Calu3 (cell line): ENCODE measurements at places on chromosomes 3 and 15.

- peak; percentile 39 for DNase-seq
Observed at GRCh38 chr15:68316061-68316804, 38.7 kb downstream of the FEM1B start.

DNA sequence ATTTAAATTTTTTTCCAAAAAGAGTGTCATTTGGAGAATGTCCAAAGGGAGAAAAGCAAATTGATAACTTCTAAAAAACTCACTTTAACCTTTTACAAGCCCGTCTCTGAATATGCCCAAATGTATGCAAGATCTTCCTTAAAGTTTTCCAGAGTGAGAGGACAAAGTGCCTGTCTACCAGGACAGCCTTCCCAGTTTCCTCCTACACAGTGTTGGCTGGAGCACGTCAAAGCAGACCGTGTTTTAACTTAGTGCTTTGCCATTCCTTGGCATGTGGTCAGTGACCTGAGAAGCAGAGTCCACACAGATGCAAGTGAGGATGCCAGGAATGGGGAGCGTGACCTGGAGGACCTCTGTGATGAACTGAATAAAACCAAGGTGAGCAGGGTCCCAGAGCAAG, 245.7 kb downstream of the FAM43A start:
- no peak for DNase-seq

DNA sequence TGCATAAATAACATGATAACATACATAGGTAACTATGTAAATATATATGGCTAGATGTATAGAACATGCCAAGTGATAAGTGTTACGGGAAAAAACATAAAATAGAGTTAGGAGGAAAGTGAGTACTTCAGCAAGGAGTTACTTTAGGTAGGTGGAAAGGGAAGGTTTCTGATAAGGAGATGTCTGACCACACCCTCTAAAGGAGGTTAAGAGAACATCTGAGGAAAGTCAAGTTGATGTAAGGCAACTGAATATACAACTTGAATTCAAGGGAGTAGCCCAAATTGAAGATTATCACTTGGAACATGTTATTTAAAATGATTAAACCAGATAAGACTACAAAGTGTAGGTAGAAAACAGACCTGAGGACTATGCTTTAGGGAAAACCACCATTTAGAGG, 13.8 kb downstream of the PIERCE2 start:
- no peak for DNase-seq

- DNase-seq = no peak
Observed at GRCh38 chr3:51379301-51379700, 5.8 kb upstream of the MANF start.

GRCh38 chr15:70726753-70727152, 36.6 kb downstream of the UACA start:
- no peak for DNase-seq

- no peak for DNase-seq
Observed at GRCh38 chr3:186013312-186013711, 75.5 kb upstream of the TRA2B start.

DNA sequence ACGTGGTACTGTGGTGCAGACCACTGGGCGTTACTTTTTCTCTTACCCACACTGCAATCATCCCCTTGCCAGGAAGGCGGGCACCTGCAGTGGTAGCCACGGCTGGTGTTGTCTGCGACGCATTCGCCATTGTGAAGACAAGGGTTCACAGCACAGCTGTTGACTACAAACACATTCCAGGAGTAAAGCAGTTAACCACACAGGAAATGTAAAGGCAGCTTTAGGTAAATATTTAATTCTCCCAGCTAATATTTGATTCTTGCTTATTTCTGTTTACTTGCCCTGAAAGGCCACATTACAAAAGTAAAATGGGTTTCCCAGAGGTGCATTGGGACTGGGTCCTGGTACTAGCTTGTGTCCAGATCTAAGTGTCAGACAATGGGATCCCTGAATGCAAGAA, 45.4 kb downstream of the HEG1 start:
- DNase-seq = no peak

- DNase-seq = peak; percentile 12
Observed at GRCh38 chr15:82263350-82263749, 732 bp downstream of the SAXO2 start.

DNA sequence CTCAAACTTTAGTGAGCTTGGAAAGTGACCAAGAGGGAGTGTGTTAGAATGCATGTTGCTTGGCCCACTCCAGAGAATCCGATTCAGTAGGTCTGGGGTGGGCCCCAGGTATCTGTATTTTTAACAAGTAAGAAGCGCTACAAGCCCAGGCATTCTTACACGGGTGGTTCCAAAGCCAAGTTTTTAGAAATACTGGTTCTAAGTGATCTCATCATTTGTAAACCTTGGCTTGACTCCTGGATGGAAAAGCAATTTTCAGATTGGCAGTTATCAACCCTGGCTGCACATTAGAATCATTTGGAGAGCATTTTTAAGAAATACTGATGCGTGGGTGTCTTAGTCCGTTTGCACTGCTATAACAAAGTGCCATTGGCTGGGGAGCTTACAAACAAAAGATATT, 27.3 kb upstream of the ST8SIA2 start:
- DNase-seq = no peak

- no peak for DNase-seq
Observed at GRCh38 chr3:172229462-172229861, 190.1 kb downstream of the FNDC3B start.

DNA sequence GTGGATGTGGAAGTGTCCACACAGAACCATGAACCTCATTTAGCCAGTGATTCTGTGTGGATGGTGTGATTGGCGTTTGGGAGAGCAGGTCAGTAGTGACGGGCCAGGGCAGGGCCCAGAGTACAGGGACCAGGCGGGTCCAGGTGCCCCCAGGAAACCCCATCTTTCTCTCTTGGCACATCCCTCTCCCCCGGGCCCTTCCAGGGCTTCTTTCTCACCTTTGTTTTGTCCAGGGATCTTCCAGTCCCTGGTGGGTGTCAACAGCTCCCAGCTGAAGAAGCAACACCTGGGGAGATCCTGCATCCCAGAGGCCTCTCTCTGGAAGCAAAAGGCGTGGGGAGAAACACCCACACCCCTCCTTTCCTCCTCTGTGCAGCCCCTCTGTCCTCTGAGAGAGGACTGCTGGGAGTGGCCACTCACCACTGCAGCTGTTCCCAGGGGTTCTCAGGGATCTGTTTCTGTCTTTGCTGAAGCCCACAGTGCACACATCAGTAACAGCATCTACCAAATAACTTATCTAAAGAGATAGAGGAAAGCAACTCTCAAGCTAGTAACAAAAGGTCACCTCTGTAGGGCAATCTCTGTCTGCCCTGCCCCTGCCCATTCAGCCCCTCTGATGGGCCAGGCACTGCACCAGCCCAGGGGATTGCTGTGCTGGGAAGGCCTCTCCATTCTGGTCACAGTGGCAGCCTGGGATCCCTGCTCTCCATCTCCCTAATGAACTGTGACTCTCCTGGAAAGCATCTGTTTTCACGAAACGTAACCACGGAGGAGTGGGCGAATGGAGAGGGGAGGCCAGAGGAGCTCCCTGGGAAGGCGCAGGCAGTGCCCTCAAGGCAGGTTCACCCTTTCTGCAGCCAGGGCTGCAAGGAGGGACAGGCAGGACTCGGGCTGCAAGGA, 98.3 kb upstream of the ALDH1A3 start:
- no peak for DNase-seq

DNA sequence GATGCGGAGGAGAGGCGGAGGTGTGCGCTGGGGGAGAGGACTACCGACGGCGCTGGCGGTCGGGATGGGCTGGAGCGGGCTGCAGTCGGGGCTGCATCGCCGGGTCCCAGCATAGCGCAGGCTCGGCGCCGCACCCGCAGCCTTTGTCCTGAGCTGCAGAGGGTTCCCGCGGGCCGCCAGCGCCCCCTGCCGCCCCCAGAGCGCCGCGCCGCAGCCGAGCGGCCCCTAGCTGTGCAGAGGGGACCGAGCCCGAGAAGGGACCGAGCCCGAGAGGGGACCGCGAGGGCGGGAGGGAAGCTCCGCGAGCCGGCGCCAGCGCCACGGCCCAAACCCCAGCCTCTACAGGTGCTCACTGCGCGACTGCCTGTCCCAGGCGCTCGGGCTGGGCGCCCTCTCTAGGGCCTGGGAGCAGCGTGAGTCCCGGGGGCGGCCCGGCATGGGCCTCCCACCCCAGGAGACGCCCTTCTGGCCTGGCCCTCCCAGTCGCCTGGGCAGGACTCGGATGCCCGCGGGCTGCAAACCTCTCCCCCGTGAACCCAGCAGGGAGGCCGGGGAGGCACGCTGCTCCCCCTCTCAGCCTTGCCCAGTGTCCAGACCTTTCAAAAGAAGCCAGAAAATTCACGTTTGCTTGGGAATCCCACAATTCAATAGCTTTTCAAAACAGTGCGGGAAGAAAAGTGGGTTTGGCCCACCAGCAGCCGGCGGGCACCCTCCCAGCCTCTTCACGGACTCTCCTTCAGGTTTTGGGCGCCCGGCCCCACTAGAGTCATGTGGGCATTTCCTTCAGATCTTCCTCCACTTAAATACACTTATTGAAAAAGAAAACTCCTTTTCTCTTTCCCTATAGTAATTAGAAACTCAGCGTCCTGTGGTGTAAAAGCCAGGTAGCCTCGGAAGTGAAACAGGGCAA, 134.7 kb downstream of the TPRA1 start:
- DNase-seq = peak; percentile 97

- DNase-seq = no peak
Observed at GRCh38 chr3:51353691-51354090, 31.4 kb upstream of the MANF start.

DNA sequence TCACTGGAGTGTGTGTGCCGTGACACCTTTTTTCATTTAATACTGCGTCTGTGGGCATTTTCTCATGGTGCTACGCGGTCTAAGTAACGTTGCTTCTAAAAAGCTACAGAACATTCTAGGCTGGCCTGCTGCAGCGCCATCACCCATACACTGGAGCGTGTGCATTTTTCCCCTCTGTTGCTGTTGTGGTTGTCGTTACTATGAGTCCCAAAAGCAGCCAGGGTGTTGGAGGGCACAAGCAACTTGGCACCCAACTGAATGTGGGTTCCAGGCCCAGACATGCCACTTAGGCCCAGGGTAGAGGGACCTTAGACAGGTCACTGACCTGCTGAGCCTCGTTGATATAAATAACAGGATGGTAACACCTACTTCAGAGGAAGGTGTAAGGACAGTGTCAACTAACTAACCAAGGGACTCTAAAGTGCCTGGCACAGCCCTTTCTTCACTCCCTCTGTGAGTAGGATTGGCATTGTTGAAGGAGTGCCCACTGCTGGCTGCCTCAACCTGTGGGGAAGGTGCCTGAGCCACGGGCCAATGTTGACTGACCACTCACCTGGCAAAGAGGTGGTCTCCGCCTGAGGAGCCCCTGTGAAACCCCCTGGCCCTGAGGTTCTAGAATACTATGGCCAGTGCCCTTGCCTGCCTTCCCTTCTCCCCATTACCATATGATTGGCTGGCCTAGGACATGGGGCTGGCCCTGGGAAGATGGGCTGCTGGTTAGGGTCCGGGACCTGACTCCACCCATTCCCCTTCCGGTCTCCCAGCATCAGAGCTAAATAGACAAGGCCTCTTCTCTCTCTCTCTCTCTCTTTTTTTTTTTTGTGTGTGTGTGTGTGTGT, 3.5 kb downstream of the CSK start:
- no peak for DNase-seq

DNA sequence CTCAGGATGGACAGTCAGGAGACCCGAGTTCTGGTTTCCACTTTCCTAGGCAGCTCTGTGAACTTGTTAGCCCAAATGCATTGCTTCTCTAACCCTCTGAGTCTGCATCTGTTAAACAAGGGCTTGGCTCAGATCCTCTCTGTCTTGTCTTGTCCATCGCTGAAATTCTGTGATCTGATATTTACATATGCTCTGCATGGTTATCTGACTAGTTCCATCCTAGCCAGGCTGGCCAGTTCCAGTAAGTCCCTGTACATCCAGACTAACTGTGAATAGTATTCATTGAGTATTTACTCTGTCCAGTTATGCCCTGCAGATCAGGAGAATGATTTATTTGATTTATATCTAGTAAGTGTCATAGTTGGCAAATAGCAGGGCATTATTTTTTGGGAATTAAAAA, 27.0 kb upstream of the SV2B start:
- no peak for DNase-seq

- DNase-seq = no peak
Observed at GRCh38 chr3:123036352-123037014, 8.9 kb upstream of the SEMA5B start.

- DNase-seq = no peak
Observed at GRCh38 chr3:119322021-119322834, 28.0 kb downstream of the ARHGAP31 start.

DNA sequence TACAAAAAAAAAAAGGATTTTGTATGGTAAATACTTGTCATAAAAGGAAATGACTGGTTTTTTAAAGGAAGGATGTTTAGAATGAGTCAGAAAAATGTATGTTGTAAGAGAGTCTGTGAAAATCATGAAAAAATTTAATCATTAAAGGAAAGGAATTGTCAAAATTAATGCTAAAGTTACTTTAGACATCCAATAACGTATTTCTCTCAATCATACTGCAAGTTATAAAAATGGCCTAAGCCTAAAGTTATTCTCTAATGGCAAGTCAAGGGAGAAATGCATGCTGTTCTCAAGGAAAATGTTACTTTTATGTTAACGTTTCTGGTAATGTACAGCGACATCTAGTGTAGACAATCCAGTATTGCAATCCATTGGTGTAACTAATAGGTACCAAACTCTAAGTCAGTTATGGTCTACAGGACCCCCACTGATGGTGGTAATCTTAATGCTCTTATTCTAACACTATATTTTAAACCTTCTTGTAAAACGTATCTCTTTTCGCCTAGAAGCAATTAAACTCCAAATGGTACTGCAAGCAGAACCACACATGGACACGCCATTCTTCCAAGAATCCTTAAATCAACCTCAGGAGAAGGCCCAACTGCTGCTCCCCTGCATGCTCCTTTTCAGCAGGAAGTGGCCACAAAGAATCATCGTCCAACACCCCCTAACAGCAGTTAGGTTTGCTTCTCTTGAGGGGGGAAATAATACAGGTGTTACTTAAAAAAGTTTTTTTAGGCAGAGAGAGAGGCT, 35.2 kb downstream of the NCEH1 start:
- DNase-seq = peak; percentile 48

DNA sequence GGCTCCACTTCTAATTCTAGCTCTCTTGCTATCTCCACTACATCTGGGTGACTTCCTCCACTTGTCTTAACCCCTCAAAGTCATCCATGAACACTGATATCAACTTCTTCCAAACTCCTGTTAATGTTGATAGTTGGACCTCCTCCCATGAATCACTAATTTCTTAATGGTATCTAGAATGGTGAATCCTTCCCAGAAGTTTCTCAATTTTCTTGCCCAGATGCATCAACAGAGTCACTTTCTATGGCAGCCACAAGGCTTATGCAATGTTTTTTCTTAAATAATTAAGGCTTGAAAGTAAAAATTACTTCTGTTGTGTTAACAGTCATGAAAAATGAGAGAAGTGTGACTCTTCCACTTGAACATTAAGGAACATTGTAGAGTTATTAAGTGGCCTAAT, 164.3 kb downstream of the PCCB start:
- no peak for DNase-seq

DNA sequence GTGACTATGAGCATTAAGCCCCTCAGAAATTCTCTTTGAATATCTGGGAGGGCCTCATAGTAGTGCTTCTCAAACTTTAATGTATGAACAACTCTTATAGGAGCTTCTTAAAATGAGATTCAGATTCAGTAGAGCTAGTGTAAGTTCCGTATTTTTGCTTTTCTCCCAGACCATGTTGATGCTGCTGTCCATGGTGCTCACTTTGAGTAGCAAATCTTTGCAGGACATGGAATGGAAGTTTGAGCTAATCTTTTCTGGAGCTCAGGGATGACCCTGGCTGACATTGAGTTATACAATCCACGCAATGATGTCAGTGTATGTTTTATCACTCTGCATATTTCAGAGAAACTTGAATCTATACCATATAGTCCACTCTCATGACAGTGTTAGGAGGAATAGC, 134.2 kb downstream of the OTOL1 start:
- no peak for DNase-seq

- no peak for DNase-seq
Observed at GRCh38 chr3:133588035-133588434, 14.5 kb downstream of the CDV3 start.
